ENCODE measurements at places on chromosomes 5 and 9.

DNA sequence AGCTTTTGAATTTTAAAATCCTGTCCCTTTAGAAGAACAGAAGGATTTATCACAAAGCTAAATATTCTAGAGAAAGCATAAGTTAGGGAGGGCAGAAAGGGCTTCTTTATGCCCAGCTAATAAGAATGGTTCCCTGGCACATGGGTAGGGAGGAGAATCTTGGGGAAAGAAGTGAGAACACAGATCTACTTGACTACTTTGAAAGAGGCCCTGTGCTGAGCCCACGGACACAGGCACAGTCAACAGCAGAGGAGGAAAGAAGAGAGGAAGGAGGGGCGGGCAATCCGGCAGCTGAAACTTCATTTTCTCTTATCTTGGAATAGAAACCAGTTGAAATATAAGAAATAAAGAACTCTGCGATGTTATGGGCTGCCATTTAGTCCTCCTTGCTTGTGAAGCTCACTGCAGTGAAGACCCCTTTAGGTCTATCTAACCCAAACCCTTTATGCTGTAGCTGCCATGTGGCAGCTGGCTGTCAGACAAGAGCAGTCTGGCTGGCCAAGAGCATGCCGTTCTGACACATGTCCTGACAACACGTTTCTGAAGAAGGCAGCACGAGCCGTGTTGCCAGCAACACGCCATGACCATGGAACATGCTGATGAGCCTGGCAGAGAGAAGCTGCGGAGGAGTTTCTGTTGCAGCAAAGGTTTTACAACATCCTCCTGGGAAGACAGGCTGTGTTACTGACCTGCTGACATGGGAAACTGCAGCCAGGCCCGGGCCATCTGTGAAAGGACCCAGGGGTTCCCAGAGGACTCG, 34.2 kb downstream of the ABLIM3 start:
- no peak for DNase-seq
- H3K36me3 ChIP-seq: no peaks in the 10 kb centered on the region
- H3K4me3 ChIP-seq: no peak overlapping the region
- H3K4me1 ChIP-seq: peaks cover 11% of the 10 kb centered on the region
- H3K27ac ChIP-seq: no peak overlapping the region
- H3K27me3 ChIP-seq: no peaks in the 10 kb centered on the region

GRCh38 chr9:2151171-2151570, 136.0 kb downstream of the SMARCA2 start:
- H3K27me3 ChIP-seq: no peaks in the 10 kb centered on the region
- no peak overlapping the region for H3K4me3 ChIP-seq
- H3K4me1 ChIP-seq: no peaks in the 10 kb centered on the region
- no peak overlapping the region for H3K27ac ChIP-seq
- H3K36me3 ChIP-seq: peaks cover 12% of the 10 kb centered on the region
- no peak for DNase-seq

DNA sequence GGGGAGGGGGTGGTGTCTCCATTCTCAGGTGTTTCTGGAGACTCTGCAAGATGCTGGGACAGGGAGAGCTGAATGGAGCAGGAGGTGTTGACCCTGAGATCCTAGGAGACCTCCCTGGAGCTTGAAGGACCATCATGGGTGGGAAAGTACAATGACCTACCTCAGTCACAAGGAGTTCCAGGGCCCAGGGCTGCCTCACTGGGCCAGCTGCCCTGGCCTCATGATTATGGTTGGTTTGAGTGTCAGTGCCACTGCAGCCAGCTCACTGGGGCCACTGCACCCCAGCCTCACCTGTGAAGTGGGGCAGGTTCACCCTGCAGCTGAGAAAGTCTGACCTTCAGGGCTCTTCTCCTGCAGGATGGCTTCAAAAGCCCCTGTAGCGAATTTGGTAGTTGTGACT, 372.5 kb downstream of the IRX2 start:
- no peaks in the 10 kb centered on the region for H3K4me1 ChIP-seq
- H3K27ac ChIP-seq: no peak overlapping the region
- DNase-seq: no peak
- no peak overlapping the region for H3K4me3 ChIP-seq

DNA sequence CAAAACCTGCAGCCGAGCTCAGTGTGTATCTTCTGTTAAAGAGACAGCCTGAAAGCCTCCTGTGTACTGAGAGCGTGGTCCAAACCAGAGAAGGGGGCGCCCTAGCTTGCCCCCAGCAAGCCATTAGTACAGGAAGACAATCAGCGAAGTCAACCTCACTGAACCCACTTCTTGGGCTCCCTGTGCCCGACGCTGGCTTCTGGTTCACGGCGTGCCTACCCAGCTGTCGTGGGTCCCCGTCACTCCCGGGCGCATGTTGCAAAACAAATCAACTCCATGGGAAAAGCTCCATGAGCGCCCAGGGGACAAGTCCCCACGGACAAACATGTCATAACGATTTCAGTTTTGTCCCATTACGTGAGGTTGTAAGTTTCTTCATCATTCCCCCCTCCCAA, 326.9 kb downstream of the SH3GL2 start:
- no peak overlapping the region for H3K4me3 ChIP-seq
- H3K36me3 ChIP-seq: no peaks in the 10 kb centered on the region
- no peak overlapping the region for H3K27ac ChIP-seq
- DNase-seq: no peak
- H3K4me1 ChIP-seq: peaks cover 13% of the 10 kb centered on the region
- peaks cover 70% of the 10 kb centered on the region for H3K27me3 ChIP-seq

GRCh38 chr9:120925535-120926396, 830 bp downstream of the TRAF1 start:
- peaks cover 21% of the 10 kb centered on the region for H3K4me1 ChIP-seq
- H3K27me3 ChIP-seq: no peaks in the 10 kb centered on the region
- H3K36me3 ChIP-seq: no peaks in the 10 kb centered on the region
- DNase-seq: peak; percentile 96
- no peak overlapping the region for H3K4me3 ChIP-seq

GRCh38 chr9:130017076-130017475, 25.9 kb downstream of the FNBP1 start:
- peak overlapping the region; percentile 92 for H3K27ac ChIP-seq
- peaks cover 7% of the 10 kb centered on the region for H3K4me1 ChIP-seq
- H3K4me3 ChIP-seq: no peak overlapping the region
- no peaks in the 10 kb centered on the region for H3K27me3 ChIP-seq
- no peaks in the 10 kb centered on the region for H3K36me3 ChIP-seq
- DNase-seq: no peak

DNA sequence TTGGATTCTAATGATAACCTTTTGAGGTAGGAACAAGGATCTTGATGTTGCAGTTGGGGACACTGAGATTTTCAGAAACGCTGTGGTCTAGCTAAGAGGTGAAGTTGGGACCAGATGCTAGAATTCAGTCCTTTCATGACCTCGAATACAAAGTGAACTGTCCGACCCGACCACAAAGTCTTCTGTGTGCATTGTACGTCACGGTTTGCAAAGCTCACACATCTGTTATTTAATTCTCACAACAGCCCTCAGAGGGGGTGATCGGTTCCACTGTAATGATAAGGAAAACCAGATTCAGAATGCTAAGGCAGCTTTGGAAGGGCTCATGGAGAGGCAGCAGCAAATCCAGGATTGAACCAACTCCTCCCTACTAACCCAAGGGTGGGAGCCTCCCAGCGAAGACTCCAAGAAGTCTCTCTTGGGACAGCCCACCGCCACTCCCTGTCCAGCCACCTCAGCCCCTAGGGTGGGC, 16.6 kb upstream of the KIF12 start:
- DNase-seq: no peak
- peaks cover 28% of the 10 kb centered on the region for H3K27me3 ChIP-seq
- H3K27ac ChIP-seq: no peak overlapping the region
- H3K4me1 ChIP-seq: peaks cover 5% of the 10 kb centered on the region
- no peak overlapping the region for H3K4me3 ChIP-seq
- H3K36me3 ChIP-seq: no peaks in the 10 kb centered on the region

DNA sequence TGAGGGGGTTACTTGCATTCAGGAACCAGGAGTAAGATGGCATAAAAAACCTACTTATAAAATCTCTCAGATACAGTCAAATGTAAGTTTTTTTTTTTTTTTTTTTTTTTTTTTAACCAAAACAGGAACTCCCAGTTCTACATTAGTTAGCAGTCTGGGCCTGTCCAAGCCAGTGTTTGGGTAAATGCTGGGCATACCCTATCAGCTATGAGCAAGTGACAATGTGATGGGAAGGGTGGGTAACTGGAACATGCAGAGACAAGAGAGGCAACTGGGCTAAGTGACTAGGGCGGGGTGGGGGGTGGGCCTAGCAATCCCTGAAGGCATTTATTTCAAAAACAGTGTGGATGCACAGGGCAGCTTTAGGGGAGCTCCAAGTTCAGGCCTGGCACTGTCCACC, 2.3 kb downstream of the NMRK1 start:
- DNase-seq: no peak
- H3K4me3 ChIP-seq: no peak overlapping the region
- peaks cover 12% of the 10 kb centered on the region for H3K4me1 ChIP-seq
- H3K36me3 ChIP-seq: peaks cover 20% of the 10 kb centered on the region

DNA sequence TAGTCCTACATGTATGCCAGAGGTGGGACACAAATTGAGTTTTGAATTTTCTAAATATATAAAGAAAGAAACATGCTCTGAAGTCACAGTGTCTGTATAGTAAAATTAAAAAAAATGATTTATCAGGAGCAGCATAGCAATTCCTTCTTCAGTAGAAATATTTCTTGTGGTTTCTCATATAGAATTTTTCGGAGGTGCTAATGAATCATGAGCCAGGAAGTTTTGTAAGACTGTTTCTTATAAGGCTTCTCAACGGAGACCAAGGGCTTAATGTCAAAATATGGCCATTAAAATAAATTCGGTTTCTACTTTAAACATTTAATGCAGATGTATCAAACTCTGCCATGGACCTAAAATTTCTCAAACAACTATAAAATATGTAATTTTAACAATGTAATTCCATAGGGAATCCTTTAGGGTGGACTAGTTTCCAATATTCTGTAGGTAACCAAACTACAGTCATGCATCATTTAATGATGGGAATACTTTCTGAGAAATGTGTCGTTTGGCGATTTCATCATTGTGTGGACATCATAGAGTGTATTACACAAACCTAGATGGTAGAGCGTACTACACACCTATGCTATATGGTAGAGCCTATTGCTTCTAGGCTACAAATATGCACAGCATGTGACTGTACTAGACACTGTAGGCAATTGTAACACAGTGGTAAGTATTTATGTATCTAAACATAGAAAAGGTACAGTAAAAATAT, 66.3 kb downstream of the ANKRD55 start:
- no peak for DNase-seq
- H3K4me1 ChIP-seq: peaks cover 1% of the 10 kb centered on the region
- no peak overlapping the region for H3K4me3 ChIP-seq
- H3K27me3 ChIP-seq: no peaks in the 10 kb centered on the region
- no peaks in the 10 kb centered on the region for H3K36me3 ChIP-seq

DNA sequence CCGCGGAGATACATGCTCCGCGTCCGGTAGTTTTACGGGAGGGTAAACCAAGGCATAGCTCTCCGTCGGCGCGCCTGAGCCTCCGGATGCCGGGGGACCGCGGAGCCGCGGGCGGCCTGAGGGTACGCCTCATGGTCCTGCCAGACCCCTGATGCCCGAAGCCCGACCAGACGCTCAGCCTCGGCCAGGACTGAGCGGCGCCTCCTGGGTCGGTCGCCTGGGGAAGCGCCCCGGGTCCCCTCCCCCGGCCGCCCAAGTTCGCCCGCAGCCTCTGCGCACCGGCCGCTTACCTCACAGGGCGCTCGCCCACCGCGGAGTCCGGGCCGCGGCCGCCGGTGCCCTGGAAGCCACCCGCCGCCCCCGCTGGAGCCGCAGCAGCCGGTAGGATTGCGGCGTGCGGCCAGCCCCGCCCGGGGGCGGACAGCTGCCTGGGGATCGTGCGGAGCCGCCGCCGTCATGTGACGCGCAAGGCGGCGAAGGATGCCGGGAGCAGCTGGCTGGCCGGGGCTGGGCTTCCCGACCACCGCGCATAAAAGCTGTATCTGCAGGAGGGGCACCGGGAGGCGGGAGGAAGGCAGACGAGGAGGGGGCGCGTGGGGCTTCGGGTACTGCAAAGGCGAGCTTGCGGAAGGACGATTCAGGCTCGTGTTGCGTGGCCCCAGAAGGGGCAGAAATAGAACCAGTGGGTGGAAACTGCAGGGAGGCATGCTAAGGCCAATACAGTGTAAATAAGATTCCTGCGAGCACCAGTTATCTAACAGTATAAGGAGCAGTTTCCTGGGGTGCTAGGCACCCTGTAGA, at the start of gene FBXO10:
Gene FBXO10, minus strand, starts transcription at position 460 of the 801 bp plus-strand sequence. CDS start 34,612 bp downstream, outside the sequence.
- H3K27me3 ChIP-seq: no peaks in the 10 kb centered on the region
- peaks cover 3% of the 10 kb centered on the region for H3K4me1 ChIP-seq
- peaks cover 5% of the 10 kb centered on the region for H3K36me3 ChIP-seq
- peak; percentile 84 for DNase-seq

All from mesenchymal stem cell (in vitro differentiated cells and primary cell).